NCI-H1417 treated with DMSO at 0.1 percent for 48 hours (cell line): ENCODE measurements at places on chromosomes 1 and 21.

DNA sequence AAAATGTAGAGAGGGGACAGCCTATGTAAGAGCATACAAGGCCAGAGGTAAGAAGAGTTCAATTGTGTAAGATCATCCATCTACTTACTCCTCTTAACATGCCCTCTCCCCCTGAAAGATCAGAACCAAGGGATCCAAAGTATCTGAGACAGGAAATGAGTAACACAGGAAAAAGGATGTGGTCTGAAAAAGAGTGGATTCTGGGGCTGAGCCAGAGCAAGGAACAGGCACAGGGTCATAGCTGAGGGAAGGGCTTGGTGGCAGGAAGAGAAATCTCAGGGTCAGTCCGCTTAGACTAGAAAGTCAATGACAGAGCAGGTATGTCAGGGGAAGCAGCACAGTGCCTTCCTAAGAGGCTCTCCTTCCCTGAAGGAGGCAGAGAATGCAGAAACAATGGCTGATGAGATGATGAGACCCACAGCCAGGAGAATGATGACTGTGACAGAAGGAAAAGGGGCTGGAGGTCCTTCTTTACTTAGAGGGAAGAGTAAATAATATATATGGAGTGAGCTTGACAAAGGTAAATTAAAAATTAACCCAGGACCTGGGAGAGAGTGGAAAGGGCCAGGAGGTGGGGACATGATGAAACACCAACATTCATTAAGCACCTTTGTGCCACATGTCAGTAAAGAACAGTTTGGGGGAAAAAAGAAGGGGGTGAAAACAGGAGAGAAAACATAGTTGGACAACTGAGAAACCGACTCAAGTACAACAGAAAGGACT lies 26.2 kb upstream of the A3GALT2 start:
- DNase-seq: no peak

DNA sequence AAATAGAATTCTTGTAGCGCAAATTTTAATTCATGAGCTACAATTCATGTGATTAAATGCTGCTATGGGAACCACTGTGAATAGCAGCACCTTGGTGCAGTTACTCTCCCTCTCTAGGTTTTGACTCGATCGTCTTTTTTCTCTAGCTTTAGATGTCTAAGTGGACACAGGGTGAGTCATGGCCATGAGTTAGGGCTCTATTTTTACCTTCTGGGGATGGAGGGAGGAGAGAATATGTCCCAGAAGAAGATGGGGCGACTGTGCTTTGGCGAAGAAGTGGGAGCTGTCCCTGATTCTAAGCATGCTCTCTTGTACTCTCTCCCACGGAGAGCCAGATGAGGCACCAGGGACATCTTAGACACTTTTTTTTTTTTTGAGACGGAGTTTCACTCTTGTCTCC lies 1.6 kb upstream of the OR2B11 start:
- no peak for DNase-seq

GRCh38 chr21:25733859-25734653 lies 648 bp downstream of the ATP5PF start:
- DNase-seq: no peak

GRCh38 chr1:112699425-112700144 lies 7.3 kb downstream of the RHOC start:
- no peak for DNase-seq

DNA sequence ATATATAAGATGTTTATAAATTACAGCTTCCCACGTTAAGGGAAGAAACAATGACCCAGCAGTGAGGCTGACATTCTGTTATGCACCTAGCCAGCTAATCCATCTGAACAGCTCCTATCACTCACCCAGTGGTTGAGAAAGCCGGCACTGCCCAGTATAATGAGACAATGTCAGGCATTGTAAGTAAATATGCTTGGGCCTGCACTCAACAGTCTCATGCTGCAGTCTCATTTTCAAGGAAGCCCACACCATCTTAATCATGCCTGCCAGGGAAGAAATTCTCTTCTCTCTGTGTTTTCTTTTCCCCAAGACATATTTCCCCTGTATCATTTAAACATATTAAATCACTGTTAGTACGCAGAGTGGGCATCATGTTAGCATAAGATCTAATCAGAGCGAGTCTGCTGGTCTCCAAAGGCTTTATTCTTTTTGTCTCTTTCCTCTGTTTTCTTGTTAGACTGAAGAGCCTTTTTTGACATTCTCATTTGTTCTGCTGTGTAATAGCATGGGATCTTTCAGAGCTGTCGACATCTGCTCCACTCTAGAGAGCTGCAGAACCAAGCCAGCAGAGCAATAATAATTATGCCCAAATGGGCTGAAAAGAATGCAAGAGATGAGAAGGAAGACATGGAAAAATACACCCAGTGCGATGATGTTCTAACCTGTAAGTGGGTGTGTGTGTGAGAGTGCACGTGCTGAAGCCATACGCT lies 67.6 kb upstream of the SLC22A15 start:
- no peak for DNase-seq

DNA sequence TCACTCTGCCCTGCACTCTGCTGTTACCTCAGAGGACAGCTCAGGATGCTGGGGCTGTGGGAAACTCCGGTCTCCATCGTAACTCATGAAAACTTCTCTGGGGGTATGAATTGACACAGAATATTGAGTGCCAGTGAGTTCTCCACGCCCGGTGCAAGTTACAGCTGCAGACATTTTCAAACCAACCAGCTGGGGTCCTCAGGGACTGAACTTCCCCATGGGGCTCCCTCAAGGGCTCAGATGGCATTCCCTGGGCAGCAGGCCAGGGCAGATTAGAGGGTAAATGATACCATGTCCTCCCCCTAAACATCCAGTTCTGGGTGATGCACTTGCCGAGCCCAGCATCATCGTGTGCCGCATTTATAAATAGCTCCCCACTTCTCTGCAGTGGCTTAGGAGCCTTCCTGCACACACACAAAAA lies 27.8 kb upstream of the CCSAP start:
- DNase-seq: no peak

GRCh38 chr1:85132078-85132720 lies 68.6 kb downstream of the SYDE2 start:
- DNase-seq: no peak

GRCh38 chr1:105072446-105072845 lies 1322.7 kb downstream of the AMY1C start:
- DNase-seq: no peak

- DNase-seq: no peak
Observed at GRCh38 chr1:19073311-19074186, 117.1 kb upstream of the IFFO2 start.

GRCh38 chr1:111570781-111571181 lies 48.8 kb upstream of the RAP1A start:
- no peak for DNase-seq

- no peak for DNase-seq
Observed at GRCh38 chr1:41813226-41813625, 105.5 kb downstream of the HIVEP3 start.

DNA sequence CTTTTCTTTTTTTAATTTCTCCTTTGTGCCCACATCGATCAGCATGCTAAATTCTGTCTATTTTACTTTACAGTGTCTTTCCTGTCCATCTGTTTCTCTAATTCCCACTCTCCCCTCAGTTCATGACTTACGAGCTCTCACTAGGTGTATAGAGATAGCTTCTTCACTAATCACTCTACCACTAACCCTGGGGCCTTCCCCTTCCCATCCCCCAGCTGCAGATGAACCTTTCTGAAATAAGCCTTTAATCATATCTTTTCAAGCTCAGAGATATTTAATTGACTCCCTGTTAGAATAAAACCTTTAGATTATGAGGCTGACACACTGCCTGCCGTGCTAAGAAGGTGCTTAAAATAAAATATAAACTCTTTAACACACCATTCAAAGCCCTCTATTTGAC lies 66.3 kb upstream of the BMP8A start:
- DNase-seq: no peak

DNA sequence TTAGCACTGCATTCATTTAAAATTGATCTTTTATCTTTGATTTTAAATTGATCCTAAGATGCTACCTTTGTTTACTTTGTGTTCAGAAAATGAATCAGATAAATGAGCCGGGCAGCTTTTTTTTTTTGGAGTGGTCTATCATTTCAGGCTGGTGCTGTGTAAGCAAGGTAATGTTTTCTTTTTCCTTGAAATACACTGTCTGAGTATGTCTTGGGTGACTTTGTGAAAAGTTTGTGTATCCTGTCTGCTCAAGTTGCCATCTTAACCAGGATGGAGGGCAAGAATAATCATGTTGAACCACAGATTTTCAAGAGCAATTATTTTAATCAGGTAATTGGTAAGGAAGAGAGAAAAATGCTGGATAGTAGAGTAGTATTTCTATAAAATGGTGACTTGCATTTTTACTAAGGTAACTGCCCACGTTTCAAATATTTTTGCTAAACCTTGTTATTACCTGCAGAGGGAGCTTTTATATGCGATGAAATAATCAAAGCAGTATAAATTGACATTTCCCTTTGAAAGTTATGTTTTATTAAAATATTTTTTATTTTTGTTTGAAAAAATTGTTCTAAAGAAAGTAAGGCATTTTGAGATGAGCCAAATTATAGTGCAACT lies 11.1 kb downstream of the ADGRL2 start:
- DNase-seq: no peak

- no peak for DNase-seq
Observed at GRCh38 chr1:204113896-204114295, 37.9 kb downstream of the ETNK2 start.

DNA sequence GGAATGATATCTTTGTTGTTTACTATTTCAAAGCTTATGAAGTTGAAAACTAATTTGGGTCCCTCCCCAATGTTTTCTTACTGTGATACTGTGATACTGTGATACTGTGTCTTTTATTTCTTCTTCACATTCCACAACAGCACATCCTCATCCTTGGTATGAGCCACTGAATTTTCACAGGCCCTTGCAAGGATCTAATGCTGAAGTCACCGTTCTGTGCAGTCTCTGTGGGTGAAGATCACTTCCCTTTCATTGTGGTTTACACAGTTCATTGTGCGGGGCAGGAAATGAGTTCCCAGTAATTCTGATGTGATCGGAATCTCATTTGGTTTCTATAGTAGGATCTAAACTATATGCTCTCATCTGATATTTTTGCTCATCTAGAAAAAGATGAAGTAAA lies 32.1 kb upstream of the PAXBP1 start:
- DNase-seq: no peak

DNA sequence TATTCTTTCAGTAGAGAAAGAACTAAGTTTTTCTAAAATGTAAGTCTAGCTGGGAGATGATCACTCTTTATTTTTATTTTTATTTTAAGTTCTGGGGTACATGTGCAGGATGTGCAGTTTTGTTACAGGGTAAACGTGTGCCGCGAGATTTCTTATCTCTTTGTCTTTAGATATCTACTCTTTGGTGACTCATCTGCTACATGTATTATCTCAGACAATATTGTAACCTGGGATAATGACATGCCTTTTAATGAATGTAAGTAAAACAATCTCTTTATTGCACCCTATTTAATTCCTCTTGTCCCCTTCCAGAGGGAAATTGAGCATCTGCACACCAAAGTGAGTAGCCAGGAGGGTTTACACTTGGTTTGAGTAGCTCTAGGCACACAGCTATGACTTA lies 9.4 kb downstream of the CR2 start:
- DNase-seq: no peak

GRCh38 chr1:108316545-108316944 lies 72.7 kb upstream of the NBPF4 start:
- DNase-seq: no peak

DNA sequence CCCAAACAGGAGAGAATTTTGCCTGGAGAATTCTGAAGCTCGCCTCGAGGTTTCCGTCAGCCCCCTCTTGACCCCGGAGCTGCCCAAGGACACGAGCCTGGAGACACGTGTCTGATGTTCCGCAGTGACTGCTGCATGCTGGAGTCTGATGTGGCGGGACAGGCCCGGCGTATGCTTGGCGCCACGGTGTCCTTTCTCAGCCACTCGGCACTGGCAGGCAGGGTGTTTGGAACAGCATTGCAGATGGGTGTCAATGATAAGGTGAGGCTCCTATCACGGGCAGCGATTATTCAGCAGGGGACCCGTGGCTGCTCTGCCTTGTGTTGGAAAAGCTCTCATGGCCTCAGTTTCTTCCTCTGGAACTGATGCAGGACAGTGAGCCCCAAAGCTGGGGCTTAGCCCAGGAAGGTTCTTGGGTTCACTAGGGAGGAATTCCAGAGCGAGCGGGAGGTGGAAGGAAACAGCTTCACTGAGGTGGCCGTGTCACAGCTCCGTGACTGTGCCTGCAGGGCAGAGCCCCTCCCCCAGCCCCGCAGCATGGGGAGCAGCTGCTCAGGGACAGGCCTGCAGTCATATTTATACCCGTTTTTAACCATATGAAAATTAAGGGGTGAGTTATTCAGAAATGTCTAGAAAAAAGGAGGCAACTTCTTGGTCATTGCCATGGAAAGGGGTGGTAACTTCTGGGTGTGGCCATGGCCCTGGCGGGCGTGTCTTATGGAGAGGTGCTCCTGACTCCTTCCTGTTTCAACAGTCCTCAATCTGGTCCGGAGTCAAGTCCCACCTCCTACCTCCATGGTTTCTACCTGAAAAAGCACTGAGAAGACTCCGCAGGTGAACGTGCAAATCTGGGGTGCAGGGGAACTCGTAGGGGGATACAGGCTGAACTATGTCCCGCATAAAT lies 123.4 kb downstream of the SIK1 start:
- DNase-seq: no peak

GRCh38 chr1:8120693-8121260 lies 94.7 kb upstream of the ERRFI1 start:
- DNase-seq: no peak

GRCh38 chr1:55474168-55474786 lies 259.1 kb upstream of the USP24 start:
- DNase-seq: no peak

DNA sequence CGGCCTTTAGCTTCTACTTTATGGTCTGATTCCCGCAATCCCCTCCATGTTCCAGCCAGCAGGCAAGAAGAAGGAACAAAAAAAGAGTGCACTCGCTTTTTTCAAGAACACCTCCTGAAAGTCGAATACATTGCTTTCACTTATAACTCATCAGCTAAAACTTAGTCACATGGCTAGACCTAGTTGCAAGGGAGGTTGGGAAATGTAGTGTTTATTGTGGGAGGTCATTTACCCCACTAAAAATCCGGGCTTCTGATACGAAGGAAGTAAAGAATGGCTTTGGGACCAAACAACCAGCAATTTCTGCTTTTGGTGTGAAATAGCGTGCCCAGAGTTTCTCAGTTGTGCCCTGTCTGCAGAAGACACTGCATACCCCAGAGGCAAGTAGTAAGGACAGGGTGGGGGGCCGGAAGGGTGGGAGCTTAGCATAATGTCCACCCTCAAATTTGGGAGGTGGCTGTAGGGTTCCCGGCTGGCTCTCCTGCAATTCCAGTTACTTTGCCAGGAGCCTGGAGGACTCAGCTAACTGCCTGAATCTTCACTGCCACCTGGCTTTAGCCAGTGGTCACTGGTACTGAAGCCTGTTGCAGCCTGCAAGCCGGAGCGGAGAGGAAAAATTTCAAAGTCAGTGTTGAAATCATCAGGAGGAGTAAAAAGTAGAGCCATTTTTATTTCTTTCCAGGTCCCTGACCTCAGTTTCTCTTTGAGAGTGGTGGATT lies 57.7 kb upstream of the F3 start:
- DNase-seq: no peak
